Heart right ventricle (tissue), 16 donors: ENCODE measurements at places on chromosomes 4 and X. TPM values are rescaled to one million over a fixed set of nuclear protein-coding genes. Genes with fewer than 3 reads are reported as not detected.

The GNPDA2 gene
- polyA plus RNA-seq, result 11.9 TPM

The PDLIM3 gene
- 120 TPM for polyA plus RNA-seq

The NXF2B gene
- not detected for polyA plus RNA-seq

GRCh38 chrX:150533863-150534262, 34.6 kb upstream of the MTM1 start:
- DNase-seq, result no peak

The PPEF1 gene
- 0.07 TPM for polyA plus RNA-seq

The RNF212 gene
- 0.29 TPM for polyA plus RNA-seq
